ENCODE measurements at places on chromosomes 2 and 18.

DNA sequence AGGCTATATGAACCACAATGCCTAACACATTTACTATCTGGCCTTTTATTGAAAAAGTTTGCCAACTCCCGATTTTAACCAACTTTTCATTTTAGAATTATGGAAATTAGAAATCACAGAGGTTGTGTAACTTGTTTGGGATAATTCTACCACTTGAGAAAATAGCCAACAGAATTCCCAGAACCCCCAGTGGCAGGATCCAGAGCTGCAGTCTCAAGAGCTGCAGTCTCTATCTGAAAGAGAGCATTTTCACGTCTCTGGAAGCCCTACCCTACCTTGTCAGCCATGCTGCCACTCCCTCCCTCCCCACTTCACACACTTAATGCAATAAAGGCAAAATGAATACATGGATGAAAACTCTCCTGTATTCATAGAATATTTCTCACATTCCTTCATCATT lies 23.4 kb upstream of the TSPYL6 start:
- DNase-seq: no peak

DNA sequence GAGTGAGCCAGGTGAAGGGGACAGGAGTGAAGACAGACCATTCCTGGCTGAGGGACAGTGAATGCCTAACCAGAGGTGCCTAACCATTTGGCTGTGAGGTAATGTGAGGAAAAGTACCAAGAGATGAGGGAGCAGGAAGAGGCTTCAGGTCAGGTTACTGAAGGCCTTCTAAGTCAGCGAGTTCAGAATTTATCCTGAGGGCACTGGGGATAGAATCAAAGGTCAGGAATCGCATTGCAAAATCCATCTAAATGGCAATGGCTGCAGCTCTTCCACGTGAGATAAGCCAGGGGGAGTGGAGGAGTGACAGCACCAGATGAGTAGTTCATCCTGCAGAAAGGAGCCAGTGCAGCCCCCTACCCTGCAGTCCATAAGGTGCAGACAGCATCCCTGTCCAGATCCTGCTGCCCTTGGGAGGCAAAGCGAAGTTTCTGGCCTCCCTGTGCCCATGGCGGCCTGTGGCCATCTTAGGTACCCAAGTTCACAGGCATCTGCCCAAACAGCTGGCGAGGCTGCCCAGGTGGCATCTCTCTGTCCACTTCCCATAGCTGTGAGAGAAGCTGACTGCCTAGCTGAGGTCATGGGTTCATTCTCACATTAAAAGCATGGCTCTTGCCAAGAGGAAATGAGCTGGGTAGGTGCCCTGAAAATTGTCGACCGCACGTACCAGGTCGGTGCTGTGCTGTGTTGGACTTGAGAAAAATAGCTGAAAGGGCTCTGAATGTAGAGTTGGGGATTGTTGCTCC lies 49.5 kb downstream of the CYP27C1 start:
- no peak for DNase-seq

GRCh38 chr2:118875318-118875717 lies 27.9 kb upstream of the EN1 start:
- no peak for DNase-seq

DNA sequence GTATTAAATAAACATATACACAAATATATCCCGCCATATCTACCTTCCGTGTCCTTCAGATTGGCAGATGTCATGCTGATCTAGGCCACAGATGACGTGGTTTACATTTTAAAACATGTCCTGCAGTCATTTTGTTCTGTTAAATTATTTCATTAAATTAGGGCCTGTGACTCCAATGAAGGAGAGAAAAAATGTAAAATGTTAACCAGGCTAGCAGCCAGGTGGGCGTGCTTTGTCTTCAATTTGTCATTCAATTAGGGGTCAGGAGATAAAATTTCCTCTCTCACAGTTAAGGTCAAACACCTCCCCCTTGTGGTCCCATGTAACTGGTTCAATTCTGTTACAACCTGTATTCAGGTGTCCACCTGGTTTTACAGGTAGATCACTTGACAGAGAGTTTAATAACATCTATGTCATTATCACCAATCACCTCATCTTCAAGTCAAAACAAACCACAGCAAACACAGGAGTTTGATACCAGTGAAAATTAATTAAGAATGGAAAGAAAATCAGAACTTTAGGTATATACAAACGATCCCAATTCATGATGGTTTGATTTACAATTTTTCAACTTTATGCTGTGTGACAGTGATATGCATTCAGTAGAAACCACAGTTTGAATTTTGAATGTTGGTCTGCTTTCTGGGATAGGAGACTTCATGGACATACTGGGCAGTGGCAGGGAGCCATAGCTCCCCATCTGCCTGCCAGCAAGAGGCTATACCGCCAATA lies 339.4 kb downstream of the CMPK2 start:
- peak; percentile 42 for DNase-seq

DNA sequence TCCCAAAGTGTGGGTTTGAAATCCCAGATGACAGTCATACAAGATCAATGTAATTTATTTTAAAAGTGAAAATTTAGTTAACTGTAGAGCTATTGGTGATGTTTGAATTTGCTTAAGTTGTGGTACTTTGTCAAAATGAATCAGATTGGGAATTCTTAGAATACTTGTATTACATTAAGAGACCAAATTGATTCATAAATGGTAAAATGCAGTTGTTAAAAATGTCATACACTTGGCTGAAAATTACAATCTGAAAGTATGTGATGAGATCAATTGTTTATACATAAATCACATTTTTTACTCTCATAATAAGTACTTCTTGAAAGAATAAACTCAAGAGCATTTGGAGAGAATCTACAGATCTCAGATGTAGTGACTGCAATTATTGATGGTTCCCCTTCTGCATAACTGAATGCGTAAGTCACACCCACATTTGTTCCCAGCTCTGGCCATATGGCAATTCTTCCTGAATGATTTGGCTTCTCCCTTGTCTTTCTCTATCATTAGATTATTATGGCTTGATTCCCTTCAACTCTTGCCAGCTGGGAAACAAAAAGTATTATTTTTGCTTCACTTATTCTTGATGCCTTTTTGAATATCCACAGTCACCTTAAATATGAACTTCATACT lies 558.5 kb downstream of the CPS1 start:
- DNase-seq: peak; percentile 47

- DNase-seq: peak; percentile 44
These were observed 1.3 kb upstream of the USP34 start for GRCh38 chr2:61471905-61472805.

DNA sequence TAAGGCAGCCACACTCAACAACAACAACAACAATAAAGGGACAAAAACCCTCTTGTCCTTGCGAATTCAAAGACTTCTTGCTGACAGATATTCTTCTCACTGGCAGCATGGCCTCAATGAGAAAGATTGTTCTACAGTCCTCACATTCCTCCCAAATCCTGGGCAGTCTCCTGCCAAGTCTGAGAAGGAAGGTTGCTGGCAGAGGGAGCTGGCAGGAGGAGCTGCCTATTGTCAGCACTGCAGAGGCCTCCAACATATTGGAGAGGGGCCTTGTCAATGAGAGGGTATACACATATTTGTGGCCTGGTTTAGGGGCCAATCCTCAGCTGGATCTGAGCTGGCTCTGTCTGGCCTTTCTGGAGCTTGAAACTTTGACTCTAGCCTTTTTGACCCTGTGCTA lies 63.5 kb downstream of the LAMA3 start:
- DNase-seq: peak; percentile 69

- peak; percentile 84 for DNase-seq
These were observed 197.9 kb downstream of the NEDD4L start for GRCh38 chr18:58241877-58242276.

DNA sequence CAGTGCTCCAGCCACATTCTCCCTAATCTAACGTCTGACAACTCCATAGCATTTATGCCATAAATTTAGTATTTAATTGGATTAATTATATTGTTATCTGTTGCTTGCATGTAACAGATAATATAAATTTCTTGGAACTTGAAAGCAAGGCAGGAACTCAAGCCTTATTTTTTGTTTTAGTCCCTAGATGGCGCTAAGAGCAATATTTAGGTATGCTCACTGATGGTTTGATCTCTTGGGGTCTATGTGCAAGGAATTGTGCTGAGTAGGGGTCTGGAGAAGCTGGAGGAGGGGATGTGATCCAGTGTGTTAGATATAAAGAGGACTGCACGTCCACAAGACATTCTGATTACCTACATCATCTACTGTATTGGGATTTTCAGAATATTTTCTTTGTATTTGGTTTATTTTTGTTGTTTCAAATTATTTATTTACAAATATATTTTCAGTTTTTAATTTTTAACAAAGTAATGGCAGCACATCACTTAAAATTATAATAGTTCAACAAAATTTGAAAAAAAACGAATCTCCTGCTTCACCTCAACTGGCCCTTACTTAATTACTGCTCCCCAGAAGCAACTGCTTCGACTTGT lies 32.8 kb downstream of the KATNAL2 start:
- DNase-seq: no peak

GRCh38 chr18:36460854-36461253 lies 163.3 kb downstream of the FHOD3 start:
- DNase-seq: peak; percentile 20

GRCh38 chr18:56787390-56787789 lies 136.2 kb downstream of the WDR7 start:
- DNase-seq: no peak
